Activated naive CD8-positive, alpha-beta T cell treated with anti-CD3 and anti-CD28 coated beads, Interleukin-2, amount 10 ng/mL, durations not matched to agents 7 days and 5 days (primary cell): ENCODE measurements at places on chromosomes 7 and 10.

DNA sequence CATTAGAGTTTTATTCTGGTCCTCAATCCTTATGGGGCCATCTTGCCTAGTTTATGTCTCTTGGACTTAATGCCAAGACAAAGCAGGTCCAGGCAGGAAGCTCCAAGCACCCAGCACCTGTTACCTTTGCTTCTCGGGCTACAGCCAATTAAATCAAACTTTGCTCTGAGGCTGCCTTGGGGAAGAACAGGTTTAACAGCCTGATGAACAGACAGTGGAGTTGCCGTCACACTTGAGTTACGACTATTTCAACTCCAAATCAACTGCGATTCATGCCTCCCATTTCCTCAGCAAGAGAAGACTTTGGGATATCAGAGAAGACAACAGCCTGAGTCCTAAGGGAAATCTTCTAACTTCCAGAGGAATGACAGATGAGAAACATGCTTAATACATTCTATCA, 62.2 kb downstream of the XPNPEP1 start:
- no peak for DNase-seq

- DNase-seq = no peak
Measured at GRCh38 chr7:53397911-53398310, 362.5 kb downstream of the POM121L12 start.

- no peak for DNase-seq
Measured at GRCh38 chr10:132036153-132036886, 29.4 kb upstream of the JAKMIP3 start.

GRCh38 chr10:103757531-103758293, 97.7 kb downstream of the SH3PXD2A start:
- DNase-seq = peak; percentile 74
